CD4-positive, alpha-beta memory T cell (primary cell): ENCODE measurements at places on chromosomes 6 and 20.

GRCh38 chr6:68777956-68778355 is 142.9 kb downstream of the ADGRB3 start:
- no peak for DNase-seq

DNA sequence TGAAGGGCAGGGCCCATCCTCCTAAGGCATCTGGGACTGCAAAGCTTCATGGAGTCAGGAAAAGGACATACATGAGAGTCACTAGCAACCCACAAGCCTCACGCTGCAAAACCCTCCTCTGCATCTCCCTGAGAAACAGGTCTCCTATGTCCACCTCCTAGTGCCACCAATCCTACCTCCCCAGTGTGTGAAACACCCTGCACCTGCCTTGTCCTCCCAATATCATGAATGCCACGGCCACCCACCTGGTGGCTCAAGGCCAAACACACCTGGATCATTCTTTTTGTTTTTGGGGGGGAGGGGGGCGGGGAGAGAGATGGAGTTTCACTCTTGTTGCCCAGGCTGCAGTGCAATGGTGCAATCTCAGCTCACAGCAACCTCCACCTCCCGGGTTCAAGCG is 90.5 kb downstream of the ZMYND8 start:
- DNase-seq: no peak

GRCh38 chr6:42269553-42269952 is 51.9 kb upstream of the MRPS10 start:
- no peak for DNase-seq

GRCh38 chr20:4766631-4767030 is 44.9 kb downstream of the PRND start:
- DNase-seq: no peak

GRCh38 chr6:39927159-39927558 is 7.1 kb downstream of the MOCS1 start:
- DNase-seq: no peak

DNA sequence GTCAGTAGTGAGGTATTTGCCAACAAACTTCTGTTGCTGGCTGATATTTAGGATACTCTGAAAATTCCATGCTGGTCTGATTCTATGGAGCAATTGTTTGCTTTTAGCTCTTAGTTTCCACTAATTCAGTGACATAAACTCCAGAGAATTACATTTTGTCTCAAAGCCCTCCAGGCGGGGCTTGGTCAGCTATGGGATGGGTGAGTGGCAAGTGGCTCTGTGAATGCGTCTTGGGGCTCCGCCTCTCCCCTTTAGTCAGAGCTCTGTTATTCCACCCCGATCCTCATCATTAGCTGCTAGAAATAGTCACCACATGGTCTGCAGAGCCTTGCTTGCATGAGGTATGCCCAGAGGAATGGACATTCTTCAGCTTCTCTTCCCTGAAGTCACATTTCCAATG is 540.6 kb downstream of the QKI start:
- no peak for DNase-seq

DNA sequence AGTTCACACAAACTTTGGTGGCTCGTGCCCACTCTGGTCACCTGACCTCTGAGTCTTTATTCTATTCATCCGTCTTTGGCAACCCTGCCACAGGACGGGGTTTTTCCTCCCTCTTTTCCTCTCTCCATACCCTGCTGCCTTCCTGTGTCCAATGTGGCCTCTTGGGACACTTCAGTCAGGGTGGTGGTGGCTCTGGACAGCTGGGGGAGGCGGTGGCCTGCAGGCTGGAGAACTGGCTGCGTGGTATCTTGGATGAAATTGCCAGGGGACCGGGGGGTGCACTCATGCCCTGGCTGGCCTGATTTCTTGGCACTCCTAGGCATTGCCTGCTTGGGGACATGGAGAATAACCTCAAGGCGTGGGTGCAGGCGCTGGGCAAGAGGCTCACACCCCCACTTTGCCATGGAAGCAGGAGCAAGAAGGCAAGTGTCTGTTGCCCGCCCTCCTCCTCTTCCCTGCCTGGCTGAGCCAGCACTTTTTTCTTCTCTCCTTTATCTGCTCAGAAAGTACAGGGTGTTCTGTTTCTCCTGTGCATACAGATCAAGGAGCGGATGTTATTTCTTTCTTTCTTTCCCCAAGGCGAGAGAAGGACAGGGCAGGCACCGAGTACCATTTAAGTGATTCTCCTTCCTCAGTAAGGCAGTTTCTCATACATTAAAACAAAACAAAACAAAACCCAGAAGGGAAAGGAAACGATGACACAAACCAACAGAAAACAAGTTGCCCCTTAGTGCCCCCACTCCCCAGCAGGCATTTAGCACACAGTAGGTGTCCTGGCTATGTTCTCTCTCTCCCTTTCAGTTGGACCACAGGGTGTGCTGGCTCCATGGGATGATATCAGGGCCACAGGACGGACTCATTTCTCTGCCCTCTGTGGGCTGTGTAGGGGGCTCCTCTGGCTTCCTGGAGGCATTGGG is 155.5 kb upstream of the RNF24 start:
- DNase-seq: no peak

DNA sequence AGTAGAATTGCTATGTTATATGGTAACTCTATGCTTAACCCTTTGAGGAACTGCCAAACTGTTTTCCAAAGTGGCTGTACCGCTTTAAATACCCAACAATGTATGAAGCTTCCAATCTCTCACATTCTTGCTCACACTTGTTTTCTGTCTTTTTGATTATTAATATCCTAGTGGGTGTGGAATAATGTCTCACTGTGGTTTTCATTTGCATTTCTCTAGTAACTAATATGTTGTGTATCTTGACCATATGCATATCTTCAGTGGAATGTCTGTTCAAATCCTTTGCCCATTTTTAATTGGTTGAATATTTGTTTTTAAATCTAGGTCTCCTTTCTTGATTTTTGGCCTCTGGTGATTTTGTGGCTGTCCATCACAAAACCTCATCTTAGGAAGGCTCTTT is 177.8 kb upstream of the PLCB4 start:
- DNase-seq: no peak

GRCh38 chr20:1440024-1440423 is 26.6 kb downstream of the NSFL1C start:
- peak; percentile 6 for DNase-seq

DNA sequence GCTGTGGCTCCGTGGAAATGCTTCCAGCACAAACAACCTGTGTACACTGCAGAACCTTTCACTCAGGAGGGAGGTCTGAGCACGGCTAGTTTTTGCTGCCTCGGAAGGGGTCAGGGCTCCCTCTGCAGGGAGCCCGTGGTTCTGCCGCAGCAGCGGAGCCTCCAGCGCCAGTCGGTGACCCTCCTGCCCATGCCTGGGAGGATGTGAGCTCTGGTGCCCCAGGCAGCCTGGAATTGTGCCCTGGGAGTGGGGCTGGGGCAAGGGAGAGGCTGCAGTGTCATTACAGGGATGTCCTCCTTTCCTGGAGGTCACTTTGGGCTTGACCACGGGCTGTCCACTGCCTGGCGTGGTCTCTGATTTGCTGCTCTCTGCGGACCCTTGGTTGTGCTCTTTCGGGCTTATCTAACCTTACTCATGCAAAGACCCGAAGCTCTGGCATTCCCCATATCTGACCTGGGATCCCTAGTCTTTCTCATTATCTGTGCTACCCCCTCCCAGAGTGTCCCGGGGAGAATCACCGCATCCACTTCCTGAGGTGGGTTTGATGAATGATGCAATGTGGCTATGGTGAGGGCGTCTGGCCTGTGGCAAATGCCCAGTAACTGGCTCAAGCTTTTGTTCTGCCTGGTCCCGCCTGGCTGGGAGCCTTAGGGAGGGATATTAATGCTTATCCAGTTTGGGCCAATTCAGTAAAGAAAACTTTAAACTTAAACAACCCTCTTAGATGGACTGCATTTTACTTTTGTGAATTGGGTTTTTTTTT is 59.6 kb upstream of the TAGAP start:
- peak; percentile 75 for DNase-seq
